ENCODE measurements at places on chromosomes 5 and 9. TPM values are rescaled to one million over a fixed set of nuclear protein-coding genes. Genes with fewer than 3 reads are reported as not detected.

- no peak overlapping the region for H3K4me3 ChIP-seq
- H3K4me1 ChIP-seq, result peaks cover 28% of the 10 kb centered on the region
- peak overlapping the region; percentile 83 for H3K27ac ChIP-seq
- no peaks in the 10 kb centered on the region for H3K36me3 ChIP-seq
- DNase-seq, result no peak
- H3K27me3 ChIP-seq, result no peaks in the 10 kb centered on the region
Observed at GRCh38 chr5:152632360-152632759, 227.3 kb upstream of the NMUR2 start.

GRCh38 chr5:95808686-95809413, 13.7 kb downstream of the GLRX start:
- peaks cover 3% of the 10 kb centered on the region for H3K36me3 ChIP-seq
- H3K4me3 ChIP-seq, result no peak overlapping the region
- peaks cover 24% of the 10 kb centered on the region for H3K4me1 ChIP-seq
- no peak for DNase-seq
- no peak overlapping the region for H3K27ac ChIP-seq

GRCh38 chr5:86124333-86124732, 493.4 kb upstream of the COX7C start:
- H3K4me3 ChIP-seq, result no peak overlapping the region
- H3K36me3 ChIP-seq, result no peaks in the 10 kb centered on the region
- H3K4me1 ChIP-seq, result peaks cover 5% of the 10 kb centered on the region
- no peak overlapping the region for H3K27ac ChIP-seq
- DNase-seq, result no peak
- no peaks in the 10 kb centered on the region for H3K27me3 ChIP-seq

DNA sequence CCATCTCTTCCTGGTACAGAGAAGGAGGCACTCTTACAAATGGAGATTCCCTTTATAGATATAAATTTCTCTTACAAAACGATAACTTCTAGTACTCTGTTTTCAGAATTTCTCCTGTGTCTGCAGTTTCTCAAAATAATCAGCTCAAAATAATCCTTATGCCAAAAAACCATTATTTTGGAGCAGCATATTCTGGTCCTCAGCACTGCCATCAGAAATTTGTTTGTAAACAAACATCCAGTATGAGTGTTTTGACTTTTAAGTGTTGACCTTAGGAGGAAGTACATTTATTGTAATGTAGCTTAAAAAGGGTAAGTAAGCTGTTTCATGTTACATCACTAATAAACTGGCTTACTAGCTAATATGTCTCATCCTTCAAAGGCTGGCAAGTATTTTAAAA, 52.8 kb upstream of the SNAPC3 start:
- peaks cover 9% of the 10 kb centered on the region for H3K4me1 ChIP-seq
- DNase-seq, result no peak
- H3K36me3 ChIP-seq, result no peaks in the 10 kb centered on the region

DNA sequence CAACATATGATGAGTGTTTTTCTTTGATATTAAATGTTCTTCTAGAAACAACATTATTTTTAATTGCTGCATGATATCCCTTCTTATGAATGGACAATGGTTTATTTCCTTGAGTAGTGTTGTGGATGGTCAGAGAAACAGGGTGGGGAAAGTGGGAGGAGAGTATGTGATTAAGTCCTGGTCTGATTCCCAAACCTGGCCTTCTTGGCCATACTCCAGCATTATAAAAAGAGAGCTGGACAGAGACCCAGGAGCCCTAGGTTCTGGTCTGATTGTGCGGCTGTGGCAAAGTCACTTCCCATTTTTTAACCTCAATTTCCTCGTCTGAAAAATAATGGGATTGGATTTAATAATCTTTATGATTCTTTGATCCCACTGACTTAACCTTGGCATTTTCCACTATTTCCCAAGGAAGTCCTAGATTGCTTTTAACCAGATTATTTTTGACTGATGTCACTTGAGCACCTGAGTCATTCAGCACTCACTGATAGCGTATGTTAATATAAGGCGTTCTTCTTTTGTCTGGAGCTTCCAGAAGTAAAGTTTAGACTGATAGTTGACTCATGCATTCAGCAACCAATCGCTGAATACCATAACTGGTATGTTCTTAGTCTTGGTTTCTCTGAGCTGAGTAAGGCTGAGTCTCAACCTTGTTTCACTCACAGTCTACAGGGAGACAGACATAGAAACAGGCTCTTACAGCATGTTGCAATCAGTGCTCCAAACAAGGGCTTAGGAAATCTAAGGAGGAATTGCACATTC, 26.2 kb downstream of the OSMR start:
- DNase-seq, result no peak
- peaks cover 6% of the 10 kb centered on the region for H3K4me1 ChIP-seq
- no peak overlapping the region for H3K27ac ChIP-seq
- no peak overlapping the region for H3K4me3 ChIP-seq
- no peaks in the 10 kb centered on the region for H3K36me3 ChIP-seq
- H3K27me3 ChIP-seq, result no peaks in the 10 kb centered on the region

DNA sequence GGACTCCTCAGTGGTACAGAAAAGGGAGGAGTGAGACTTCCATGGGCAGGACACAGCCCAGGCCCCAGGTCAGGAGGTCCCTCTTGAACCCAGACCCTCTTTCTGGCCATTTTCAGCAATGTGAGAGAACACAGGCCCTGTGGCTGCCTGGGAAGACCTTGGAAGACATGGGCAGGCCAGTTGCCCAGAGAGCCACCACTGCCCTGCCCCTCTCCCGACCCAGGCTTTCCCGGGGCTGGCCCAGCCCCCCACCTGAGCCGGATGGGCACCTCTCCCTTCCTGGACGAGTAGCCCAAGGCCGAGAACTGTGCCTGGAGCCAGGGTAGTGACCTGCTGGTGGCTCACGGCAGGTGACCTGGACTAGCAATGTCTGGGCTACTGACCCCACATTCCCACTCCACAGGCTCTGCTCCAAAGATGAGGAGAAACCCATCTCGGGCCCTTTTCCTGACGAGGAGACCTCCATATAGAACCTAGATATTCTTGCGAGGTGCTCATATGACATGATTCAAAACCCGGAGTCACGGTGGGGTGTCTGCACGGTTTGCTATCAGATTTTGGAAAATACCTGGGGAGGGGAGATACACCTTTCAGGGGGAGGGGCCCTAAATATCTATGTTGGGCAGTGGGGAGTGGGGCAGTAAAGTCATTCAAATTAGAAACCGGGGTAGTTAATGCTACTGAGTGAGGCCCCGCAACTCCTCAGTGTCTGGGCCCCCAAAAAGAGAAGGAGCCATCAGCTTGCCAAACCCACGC, 59.4 kb downstream of the ZNF354C start:
- peaks cover 2% of the 10 kb centered on the region for H3K36me3 ChIP-seq
- H3K27me3 ChIP-seq, result no peaks in the 10 kb centered on the region
- no peak overlapping the region for H3K4me3 ChIP-seq
- H3K4me1 ChIP-seq, result no peaks in the 10 kb centered on the region
- no peak for DNase-seq

BTNL8 gene
- total RNA-seq, result not detected

PPP3R2 gene
- not detected for total RNA-seq

AGXT2 gene
- not detected for total RNA-seq

All from progenitor cell of endocrine pancreas (in vitro differentiated cells).